Smooth muscle cell of the brain vasculature (primary cell): ENCODE measurements at places on chromosomes 1 and 21.

- no peak for DNase-seq
These were observed 65.4 kb upstream of the SMYD2 start for GRCh38 chr1:214215583-214215982.

GRCh38 chr1:160167580-160167979, 16.2 kb downstream of the ATP1A4 start:
- DNase-seq, result no peak

- DNase-seq, result no peak
These were observed 16.9 kb downstream of the SPRR2G start for GRCh38 chr1:153133743-153134142.

GRCh38 chr21:37058261-37058660, 14.6 kb downstream of the PIGP start:
- DNase-seq, result no peak

- DNase-seq, result no peak
These were observed 86.1 kb upstream of the BMP8A start for GRCh38 chr1:39405358-39405757.

DNA sequence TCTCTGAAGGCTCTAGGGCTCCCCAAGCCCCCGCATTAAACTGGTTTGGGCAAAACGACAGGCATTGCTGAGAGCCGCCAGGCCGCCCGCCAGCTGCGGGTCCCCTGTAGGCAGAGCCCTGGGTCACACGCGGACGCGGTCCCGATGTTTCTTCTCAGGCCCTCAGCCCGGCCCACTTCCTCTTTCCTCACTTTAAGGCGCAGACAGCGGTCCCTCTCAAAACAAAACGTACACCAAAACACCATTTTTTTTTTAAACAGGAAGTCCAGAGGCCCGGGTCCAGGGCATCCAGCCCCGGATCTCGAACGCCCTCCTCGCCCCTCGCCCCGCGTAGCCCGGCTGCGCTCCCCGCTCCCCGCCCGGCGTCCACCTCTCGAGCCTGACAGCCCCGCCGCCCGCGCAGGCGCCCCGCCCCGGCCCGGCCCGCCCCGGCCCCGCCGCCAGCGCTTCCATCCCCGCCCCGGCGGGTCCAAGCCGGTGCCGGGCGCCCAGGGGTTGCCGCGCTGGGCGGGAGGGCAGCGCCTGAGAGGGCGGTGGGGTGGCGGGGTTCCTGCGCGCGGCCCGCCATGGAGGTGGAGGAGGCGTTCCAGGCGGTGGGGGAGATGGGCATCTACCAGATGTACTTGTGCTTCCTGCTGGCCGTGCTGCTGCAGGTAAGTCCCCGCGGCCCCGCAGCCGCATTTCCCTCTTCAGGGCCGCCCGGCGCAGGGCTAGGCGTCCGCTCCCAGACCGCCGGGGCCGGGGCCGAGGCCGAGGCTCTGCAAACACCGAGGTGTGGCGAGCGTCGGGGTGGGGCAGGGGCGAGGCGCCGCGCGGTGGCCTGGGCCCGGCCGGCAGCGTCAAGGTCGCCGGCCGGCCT, at the start of gene SLC22A15:
TSS of gene SLC22A15 (plus strand) at position 452 of the 859 bp plus-strand sequence. CDS start at position 567, 115 bp downstream.
- DNase-seq, result peak; percentile 9

DNA sequence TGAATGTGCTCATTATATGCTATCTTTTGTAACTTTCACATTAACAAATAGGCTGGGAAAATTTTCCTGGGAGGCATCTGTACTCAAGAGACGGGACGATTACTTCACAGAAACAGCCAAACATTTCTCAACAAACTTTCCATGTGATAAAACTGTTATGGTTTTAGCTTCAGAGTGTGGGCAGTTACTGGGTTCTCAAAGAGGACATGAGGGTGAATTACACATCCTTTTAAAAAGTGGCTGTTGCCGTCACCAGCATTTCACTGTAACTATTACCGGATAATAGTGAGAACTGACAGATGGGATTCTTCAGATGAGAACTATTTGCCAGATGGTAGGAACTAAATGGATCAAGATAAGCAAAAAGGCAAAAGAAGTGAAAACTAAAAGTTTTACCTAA, 109.1 kb downstream of the APP start:
- no peak for DNase-seq

- DNase-seq, result no peak
These were observed 68.6 kb downstream of the NTMT2 start for GRCh38 chr1:170214117-170215032.

- no peak for DNase-seq
These were observed 932 bp upstream of the USP24 start for GRCh38 chr1:55216096-55216495.

DNA sequence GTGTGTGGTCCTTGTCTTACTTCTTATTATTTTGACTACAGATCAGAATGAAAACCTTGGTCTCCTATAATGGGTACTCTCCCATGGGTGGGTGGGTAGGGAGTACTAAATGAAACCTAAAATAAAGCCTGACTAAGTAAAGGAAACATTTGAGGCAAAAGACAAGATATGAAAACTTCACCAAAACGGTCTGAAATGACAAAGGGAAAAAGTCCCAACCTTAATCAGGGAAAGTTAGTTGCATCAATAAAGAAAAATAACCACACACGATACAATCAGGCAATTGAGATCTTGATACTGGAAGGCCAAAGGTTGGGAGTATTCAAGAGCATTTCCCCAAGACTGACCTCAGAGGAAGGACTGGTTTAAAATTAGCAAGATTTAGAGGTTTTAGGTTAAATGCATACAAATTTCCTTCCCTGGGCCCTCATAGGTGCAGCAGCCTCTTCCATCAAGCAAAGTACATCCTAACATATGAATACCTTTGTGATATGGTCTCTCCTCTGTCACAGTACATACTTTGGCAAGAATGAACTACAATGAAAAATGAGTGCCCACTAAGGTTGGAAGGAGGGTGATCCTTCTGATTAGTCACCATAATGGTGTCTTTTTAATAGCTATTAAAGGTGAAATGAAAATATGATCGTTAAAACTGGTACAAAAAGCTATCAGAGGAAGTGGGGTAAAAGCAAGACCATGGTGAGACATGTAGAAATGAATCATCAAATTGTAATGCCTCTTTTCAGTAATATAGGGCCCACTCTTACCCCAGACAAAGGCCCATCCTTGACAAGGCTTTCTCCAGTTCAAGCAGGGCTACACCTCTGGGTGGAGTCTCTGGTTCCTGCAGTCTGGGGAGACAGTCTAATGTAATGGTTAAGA, 15.3 kb upstream of the TNFSF4 start:
- no peak for DNase-seq

DNA sequence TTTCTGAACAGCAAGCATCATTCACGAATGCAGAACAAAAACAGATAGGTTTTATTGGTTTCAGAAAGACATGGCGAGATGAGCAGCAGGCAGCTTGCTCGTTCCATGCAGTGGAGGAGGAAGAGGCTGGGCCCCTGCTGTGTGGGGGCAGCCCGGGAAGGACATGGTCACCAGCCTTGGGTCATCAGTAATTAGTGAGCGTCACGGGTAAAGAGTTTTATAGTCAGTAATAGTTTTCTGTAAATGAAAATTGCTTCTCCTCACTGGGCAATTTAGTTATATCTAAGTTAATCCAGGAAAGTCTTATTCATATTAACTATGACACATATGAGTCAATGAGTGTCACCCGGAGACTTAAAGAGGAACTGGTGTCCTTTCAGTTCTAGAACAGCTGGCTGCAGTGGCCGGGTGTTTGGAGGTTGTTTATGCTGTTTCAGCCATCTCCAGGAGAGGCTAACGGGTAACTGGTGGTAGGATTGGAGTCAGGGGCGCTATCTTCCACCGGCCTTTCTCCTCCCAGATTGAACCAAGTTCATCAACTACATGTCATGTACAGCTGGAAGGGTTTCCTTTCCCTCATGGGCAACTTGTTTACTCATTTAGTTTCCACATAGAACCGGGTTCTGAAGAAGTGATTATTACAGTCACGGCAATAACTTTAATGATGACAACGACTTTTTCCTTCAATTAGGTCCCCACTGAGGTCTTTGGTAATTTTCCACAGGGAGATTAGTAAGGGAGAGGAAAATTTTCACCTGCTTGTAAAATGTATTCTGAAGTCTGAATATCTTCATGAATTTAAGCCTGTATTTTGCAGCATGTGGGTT, 34.6 kb upstream of the SLC45A1 start:
- no peak for DNase-seq

DNA sequence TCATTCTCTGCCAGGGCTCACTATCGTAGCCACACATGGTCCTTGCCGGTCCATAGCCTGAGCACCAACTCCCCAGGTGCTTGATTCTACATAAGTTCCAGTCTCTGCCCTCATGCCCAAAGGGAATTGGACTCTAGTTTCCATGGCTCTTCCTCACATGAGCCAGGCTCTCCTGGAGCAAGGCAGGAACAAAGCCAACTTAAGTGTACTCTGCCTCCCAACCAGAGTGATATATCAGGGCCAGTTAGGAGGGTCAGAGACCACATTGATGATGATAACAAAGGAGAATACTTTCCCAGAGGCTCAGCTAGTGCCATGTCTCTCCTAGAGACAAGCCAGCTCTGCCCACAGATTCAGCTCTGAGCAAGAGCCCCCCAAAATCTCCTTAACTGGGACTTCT, 70.9 kb downstream of the ERI3 start:
- no peak for DNase-seq

DNA sequence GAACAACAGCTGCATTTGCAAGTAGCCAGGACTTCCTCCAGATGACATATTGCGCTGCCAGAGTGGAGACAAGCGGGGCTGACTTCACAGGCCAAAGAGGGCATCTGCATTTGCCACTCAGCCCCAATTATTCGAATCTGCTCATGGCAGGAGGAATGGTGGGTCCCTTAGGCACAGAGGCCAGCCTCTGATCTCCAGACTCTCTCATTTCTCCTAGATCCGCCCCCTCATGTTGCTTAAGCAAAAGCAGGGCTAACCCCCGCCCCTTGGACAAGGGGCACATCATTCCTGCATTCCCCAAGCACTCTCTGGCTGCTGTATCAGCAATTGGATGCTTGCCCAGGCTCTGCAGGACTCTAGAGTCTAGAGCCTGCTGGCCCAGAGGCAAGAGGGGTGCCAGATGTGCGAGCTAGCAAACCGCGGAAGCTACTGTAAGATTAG, 262.4 kb downstream of the ST6GALNAC3 start:
- peak; percentile 95 for DNase-seq

GRCh38 chr1:174247472-174247871, 88.2 kb downstream of the RABGAP1L start:
- no peak for DNase-seq
